NCI-H1694 (cell line): ENCODE measurements at places on chromosomes 3 and 15.
A peak's percentile ranks its signal among the peaks of the same experiment; 100 is the strongest.

GRCh38 chr3:102238362-102238761 lies 196.5 kb upstream of the ZPLD1 start:
- DNase-seq, result no peak

DNA sequence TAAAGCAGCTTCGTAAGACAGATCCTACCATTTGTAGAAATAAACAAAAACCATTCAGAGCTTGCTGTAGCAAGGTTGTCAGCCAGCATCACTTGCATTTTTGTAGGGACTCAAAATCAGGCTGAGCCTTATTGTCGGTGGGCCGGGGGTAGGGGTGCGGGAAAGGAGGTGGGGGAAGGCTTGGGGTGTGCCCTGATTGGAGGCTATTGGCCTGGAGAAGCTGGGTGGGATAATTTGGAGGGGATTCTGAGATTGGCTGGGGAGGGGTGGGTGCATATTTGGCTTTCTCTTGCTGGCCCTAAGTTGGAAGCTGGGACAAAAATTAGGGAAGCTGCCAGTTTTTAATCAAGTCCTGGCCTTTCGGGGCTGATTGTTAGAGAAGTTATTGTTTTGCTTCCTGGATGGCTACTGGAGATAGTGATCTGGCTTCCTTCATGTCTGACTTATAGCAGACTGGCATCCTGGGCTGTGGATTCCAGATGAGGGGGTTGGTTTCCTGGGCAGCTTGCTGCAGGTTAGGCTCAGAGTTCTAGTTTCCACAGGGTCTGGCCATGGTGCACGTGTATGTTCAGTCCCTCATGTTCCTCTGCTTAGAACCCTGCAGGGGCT lies 22.8 kb downstream of the STOML1 start:
- DNase-seq, result no peak

DNA sequence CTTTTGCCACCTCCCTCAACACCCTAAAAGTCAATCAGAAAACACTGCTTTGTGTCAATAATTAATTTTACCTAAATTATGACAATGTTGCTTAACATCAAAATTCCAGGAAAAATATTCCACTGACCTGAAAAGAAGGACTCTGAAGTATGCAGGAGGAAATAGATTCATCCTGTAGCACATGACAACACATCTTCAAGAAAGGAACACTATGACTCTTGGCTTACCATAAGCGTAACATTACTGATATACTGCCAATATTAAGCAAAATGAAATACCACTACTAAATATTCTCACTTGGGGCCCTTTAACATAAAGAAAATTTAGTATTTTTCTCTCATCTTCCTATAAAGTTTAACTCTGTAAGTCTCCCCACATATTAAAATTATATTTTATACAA lies 9.6 kb downstream of the SUCLG2 start:
- DNase-seq, result no peak

DNA sequence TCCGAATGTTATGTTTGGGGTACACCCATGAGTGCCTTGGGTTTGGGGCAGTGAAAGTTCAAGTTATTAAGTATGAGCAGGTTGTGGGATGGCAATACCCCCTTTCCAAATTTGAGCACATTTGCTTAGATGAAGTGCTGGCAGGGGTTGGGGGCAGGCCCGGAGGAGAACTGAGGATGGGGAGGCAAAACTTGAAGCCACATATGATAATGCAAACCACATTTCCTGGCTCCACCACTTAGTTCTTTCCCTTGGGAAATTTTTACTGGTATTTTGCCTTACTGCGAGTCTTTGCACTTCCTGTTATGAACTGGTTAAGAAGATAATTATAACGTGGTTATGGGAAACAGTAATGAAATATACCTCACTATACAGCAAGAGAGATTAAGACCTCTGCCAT lies 336.0 kb upstream of the ONECUT1 start:
- DNase-seq, result no peak

DNA sequence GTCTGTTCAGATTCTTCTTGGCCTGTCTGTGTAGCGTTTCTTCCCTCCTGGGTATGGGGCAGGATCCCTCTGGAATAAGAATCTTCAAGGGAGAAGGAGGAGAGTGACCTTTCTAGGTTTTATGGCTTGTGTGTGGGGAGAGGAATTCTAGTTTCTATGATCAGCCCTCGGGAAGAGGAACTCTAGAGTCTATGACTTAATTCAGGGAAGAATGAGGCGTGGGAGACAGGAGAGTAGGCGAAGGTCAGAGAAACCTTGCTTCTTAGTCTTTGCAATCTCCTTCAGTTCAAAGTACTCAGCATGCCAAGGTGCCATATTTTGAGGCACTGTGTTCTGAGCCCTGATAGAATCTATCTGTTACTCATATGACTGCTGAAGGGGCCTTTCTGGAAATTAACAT lies 99.2 kb upstream of the C3orf80 start:
- DNase-seq, result no peak

GRCh38 chr3:12287727-12288181 lies 1.1 kb upstream of the PPARG start:
- DNase-seq, result no peak

- peak; percentile 64 for DNase-seq
Measured at GRCh38 chr3:49358217-49358883, at the start of gene GPX1. GPX1 (minus strand) TSS chr3:49358353; CDS start chr3:49358278, 75 bp downstream.

DNA sequence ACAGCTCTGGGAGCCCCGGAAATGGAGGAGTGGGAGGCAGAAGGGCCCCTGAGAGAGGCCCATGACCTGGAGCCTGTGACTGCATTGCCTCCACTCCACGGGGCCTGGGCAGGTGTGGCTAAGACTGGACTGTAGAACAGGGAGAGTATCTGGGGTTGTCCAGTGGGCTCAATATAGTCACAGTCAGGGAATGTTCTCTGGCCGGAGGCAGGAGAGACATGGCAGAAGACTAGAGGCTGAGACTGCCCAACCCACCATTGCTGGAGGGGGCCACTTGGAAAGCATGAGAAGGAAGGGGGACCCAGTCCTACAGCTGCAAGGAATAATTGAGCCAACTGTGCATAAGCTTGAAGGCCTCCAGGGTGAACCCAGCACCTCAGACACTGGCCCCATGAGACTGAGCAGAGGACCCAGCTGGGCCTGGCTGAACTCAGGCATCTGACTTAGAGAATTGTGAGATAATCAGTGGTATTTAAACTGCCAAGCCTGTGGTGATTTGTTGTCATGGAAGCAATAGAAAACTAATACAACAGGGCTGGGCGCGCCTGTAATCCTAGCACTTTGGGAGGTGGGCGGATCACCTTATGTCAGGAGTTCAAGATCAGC lies 33.1 kb downstream of the NIPA2 start:
- DNase-seq, result no peak

GRCh38 chr15:76349301-76350070 lies 12.9 kb downstream of the ISL2 start:
- DNase-seq, result no peak
